ENCODE measurements at places on chromosomes 5 and 9. TPM values are rescaled to one million over a fixed set of nuclear protein-coding genes. Genes with fewer than 3 reads are reported as not detected.

ATG12 gene
- total RNA-seq: 118 TPM

EDIL3 gene
- 27.1 TPM for total RNA-seq

ADAMTS2 gene
- 97.1 TPM for total RNA-seq

TAL2 gene
- not detected for total RNA-seq

TMEM8B gene
- 43.3 TPM for total RNA-seq

DAB2IP gene
- 139 TPM for total RNA-seq

UTP15 gene
- total RNA-seq: 7.6 TPM
